ENCODE measurements at places on chromosomes 6 and 20.
A peak's percentile ranks its signal among the peaks of the same experiment; 100 is the strongest.

DNA sequence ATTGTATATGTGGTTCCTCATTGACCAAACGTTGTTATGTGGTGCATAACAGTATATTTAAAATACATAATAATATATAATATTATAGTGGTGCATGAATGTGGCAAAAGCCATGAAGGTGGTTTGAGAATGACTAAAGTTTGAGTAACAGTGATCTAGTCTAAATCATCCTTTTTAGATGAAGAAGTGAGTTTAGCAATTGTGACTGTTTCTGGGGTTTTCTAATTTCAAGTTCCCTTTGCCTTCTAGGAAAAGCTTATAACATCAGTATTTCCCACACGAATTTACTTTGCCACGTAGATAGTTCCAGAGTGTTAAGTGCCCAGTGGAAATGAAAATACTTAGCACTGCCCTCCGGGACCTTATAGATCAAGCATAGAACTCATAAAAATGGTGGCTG is 40.9 kb downstream of the ARFGEF2 start:
- no peak for DNase-seq

- no peak for DNase-seq
Measured at GRCh38 chr20:40835321-40835720, 146.3 kb upstream of the MAFB start.

GRCh38 chr20:49343246-49343645 is 65.4 kb upstream of the ZNFX1 start:
- no peak for DNase-seq

GRCh38 chr20:33162313-33162712 is 5.6 kb upstream of the BPIFA2 start:
- DNase-seq: no peak

- DNase-seq: no peak
Measured at GRCh38 chr6:170160031-170160627, 130.7 kb downstream of the DLL1 start.

DNA sequence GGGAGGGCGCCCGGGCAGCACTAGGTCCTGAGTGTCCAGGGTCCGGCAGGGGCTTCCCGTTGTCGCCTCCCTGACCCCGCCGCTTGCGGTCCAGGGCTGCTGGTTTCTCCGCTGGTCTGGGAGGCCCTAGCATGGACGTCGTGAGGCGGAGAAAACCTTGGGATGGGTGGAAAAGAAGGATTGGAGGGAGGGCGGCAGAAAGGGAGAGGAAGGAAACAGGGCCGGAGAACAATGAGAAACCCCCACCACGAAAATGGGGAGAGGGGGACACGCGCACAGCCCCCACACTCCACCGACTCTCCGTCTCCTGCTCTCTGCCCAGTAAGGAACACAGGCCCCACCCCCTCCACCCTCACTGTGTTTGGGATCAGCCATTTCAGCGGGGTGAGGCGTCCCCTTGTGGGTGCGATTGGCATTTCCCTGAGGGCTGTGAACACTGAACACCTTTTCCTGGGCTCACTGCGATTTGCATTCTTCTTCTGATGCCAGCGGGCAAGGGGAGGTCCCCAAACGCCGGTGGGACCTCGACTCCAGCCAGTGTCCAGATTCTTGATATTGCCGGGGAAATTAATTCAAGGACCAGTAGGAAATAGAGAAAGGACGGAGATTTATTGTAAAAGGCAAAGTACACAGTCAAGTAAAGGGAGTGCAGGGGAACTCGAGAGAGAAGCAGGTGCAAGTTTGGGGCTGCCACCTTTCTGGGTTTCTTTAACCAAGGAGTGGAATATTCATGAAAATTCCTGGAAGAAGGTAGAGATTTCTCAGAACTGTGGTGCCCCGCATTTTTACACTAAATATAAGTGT is 3.3 kb upstream of the RAET1G start:
- peak; percentile 56 for DNase-seq

DNA sequence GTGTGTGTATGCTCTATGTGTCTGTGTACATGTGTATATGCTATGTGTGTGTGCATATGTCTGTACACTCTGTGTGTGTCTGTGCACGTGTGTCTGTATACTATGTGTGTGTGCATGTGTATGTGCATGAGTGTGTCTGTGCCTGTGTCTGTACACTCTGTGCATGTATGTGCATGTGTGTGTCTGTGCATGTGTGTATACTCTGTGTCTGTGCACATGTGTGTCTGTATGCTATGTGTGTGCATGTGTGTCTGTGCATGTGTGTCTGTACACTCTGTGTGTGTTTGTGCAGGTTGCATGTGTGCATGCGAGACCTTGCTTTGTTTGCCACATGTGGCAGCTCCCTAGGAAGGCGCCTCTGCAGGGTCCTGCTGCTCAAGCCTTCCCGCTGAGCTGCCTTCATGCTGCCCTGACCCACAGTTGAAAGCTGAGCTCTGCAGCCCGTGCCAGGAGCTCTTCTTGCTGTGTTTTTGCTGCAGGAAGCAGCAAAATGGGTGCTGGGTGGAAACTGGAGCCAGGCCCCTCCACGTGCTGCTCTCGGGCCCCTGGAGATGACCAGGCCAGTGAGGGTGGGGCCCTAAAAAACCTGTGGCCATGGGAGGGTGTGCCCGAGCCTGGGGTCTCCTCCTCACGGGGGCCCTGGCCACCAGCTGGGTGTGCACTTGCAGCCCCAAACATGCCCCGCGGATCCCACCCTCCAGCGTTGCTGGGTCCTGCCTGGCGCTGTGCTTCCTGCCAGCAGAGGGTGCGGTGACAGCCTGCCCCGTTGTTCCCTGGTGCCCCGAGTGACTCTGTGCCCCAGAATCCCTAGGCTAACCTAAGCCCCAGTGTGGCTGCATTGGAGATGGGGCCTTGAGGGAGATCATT is 109.1 kb downstream of the DACT2 start:
- DNase-seq: no peak

GRCh38 chr6:135630789-135631376 is 133.3 kb upstream of the AHI1 start:
- no peak for DNase-seq

DNA sequence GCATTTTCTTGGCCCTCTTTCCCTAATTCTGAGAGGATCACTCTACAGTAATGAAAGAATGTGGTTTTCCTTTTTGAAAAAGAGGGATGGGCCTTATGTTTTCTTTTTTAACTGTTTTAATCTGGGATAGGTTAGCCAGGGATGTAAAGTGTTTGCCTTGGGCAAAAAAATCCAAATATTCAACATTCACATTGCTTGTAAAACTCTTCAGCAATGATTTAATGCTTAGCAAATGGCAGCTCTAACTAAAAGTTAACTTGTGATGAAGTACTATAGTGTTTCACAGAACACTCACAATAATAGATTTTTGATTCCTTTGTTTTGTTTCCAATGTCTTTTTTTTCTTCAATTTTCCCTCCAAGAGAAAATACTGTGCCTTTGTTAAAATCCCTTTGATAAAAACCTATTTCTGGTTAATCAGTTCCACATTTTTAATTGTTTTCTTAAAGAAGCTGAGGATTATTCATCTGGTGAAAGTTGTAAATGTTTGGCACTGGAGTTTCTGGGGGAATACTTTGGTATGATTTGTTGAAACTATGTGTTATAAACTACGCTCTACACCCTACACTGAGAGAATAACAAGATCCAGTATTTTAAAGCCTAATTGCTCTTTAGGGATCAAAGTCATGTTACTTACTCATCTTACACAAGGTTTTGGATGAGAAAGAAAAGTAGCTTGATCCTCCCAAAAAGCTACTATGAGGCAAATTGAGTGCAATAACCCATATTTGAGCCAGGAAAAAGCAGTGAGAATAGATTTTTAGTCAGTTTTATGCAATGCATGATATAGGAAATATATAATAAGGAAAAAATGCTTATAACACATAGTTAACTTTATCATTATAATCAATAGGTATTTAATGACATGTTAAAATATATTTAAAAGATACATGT is 335.8 kb downstream of the EPHA7 start:
- DNase-seq: no peak

DNA sequence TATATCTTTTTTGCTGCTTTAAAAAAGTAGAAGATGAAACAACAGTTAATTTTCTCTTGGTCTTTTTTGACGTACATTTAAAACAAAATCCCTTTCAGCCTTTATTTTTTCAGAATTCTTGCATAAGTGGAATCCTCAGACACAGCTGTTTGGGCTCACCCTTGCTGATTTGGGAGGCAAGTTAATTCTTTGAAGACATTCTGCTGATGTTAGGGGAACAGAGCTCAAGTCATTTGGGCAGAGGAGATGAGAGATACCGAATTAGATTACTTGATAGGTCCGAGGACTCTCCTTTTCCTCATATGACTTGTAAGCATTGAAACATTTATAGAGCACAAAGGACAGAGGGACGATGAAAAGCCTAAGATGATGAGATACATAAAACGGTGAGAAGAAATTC is 567.9 kb upstream of the CITED2 start:
- no peak for DNase-seq

GRCh38 chr6:90226257-90226656 is 70.4 kb downstream of the BACH2 start:
- no peak for DNase-seq

DNA sequence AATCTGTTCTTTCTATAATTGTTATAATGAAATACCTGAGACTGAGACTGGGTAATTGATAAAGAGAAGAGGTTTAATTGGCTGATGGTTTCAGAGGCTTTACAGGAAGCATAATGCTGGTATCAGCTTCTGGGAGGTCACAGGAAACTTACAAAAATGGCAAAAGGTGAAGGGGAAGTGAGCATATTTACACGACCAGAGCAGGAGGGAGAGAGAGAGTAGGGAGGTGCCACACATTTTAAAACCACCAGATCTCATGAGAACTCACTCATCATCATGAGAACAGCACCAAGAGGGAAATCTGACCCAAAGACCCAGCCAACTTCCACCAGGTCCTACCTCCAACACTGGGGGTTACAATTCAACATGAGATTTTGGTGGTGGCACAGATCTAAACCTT is 2.6 kb upstream of the SIRPB1 start:
- peak; percentile 44 for DNase-seq

DNA sequence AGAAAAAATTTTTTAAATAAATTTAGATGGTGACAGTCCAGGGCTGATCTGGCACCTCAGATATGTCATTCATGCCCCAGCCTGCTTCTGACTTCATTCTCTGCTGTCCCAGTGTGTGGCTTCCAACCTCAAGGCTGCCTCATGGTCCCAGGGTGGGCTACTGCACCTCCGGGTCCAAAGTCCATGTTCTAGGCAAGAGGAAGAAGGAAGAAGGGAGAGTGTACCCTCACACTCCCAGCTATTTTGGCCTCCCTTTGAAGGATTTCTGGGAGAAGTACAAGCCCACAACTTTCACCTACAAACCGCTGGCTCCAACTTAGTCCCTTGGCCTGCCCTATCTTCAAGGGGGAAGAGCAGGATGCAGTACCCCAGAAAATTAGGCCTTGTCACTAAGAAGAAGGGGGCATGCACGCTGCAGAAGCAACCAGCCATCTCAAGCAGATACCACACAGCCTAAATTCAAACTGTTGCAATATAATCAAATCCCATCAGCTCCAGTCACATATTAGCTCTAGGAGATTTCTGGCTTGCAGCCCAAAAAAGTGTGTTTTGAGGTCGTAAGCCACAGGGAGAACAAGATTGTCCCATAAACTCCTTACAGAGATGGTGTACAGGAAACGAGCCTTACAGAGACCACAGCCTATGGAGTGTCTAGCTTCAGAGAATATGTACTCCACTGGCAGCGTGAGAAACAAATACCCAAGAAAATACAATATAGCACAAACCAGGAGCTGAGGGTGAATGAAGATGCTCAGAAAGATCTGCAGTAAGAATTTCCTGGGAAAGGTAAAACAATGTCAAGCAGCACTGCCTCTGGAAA is 906 bp upstream of the BTN3A2 start:
- no peak for DNase-seq

- peak; percentile 37 for DNase-seq
Measured at GRCh38 chr6:155261111-155261900, 2.5 kb upstream of the CLDN20 start.

DNA sequence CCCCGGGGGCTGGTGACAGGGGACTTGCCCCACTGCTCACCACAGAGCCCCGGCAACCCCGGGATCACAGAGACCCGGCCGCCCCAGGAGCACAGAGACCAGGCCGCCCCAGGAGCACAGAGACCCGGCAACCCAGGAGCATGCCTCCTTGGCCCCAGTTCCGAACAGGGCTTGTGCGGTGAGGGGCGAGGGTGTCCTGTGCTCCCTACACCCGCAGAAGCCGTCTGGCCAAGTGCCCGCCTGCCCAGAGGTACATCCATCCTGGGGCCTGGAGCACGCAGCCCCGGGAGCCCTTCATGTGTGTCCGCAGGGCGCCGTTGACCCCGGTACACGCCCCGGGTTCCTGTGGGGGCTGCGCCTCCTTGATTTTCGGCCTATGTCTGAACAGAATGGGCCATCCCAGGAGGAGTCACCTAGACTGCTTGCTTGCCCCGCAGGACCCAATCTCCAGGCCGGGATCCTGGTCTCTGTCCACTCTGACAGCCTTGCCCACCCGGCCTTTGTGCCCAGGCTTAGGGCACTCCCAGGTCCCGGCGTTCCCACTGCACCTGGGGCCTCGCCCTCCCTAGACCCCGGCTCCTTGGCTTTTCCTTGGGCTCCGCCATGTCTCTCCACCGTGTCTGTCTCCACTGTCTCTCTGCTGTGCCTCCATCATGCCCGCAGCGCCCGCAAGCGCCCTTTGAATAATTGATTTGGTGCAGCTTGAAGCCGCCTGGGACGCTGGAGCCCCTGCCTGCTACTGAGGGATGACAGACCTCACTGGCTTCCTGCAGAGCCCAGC is 219.8 kb downstream of the ERMARD start:
- DNase-seq: no peak

- no peak for DNase-seq
Measured at GRCh38 chr6:14281811-14282660, 164.5 kb downstream of the CD83 start.

DNA sequence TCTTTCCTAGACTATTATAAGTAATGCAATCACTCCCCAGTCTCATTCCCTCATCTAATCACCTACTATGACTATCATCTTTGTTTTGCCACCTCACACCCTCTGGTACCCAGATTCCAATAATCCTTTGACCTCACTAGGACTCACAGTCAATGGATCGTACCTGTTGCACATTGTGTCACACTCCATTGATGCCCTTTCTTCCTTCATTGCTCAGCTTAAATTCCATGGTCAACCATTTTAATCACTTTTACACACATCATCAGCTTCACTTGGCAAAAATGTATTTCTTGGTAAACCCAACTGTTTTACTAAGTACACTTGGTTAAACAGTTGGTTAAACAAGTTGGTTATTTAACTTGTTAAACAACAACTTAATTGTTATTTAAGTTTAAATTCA is 44.0 kb downstream of the CEP162 start:
- DNase-seq: no peak

GRCh38 chr6:124812067-124812466 is 150.2 kb upstream of the RNF217 start:
- no peak for DNase-seq

DNA sequence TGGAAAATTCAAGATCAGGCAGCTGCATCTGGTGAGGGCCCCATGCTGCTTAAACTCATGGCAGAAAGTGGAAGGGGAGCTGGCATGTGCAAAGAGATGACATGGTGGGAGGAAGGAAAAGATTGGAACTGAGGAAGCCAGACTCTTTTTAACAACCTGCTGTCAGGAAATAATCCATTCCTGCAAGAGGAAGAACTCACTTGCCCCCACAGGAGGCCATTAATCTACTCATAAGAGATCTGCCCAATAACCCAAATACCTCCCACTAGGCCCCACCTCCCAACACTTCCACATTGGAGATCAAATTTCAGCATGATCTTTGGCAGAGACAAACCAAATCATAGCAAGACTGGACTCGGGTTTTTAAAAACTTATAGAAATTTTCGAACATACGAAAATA is 200.5 kb upstream of the KCNQ5 start:
- no peak for DNase-seq

GRCh38 chr20:23763345-23763744 is 12.6 kb upstream of the CST1 start:
- DNase-seq: no peak
